ENCODE measurements at places on chromosomes 7 and 10. TPM values are rescaled to one million over a fixed set of nuclear protein-coding genes. Genes with fewer than 3 reads are reported as not detected.

DNA sequence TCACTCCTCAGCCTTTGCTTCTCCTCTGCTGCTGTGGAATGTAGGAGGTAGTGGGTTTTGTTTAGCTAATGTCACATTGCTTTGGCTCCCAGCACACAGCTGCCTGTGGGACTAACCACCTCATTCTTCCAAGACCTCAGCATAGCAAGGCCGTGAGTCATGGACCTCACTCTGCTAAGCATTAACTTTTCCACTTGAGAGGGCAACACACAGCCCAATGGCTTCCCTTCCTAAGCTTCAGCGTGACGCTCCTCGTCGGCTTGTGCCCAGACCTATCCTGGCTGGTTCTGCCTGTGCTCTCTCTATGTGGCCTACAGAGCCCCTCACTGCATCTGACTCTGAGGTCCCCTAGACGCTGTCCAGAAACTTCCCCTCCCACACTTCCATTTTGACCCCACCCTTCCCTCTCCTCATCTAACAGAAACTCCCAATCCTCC, 23.3 kb downstream of the MYOF start:
- H3K36me3 ChIP-seq: peaks cover 3% of the 10 kb centered on the region
- H3K4me3 ChIP-seq: no peak overlapping the region
- H3K27me3 ChIP-seq: no peaks in the 10 kb centered on the region

- peaks cover 20% of the 10 kb centered on the region for H3K4me1 ChIP-seq
- no peak for DNase-seq
- H3K4me3 ChIP-seq: no peak overlapping the region
- no peak overlapping the region for H3K27ac ChIP-seq
Observed at GRCh38 chr7:150410680-150411346, 31.7 kb downstream of the ZNF775 start.

The SLC26A5 gene
- not detected for total RNA-seq

DNA sequence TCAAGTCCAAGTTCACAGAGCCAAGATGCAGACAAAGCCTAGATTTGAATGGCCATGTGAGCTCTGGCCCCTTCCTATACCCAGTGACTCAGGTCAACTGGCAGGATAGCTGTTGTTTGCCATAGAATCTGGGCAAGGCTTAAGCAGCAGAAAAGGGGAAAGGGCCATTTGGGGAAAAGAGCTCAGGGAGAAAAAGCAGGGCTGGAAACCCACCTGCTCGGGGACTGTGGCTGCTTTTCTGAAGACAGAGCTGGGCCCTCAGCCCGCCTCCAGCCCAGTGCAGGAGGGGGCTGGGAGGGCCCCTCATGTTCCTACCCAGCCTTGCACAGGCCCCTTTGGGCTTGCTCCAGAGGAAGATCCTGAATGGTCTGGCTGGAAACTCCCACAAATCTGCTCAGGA, 32.6 kb upstream of the HABP2 start:
- DNase-seq: no peak
- H3K4me1 ChIP-seq: no peaks in the 10 kb centered on the region
- H3K27me3 ChIP-seq: no peaks in the 10 kb centered on the region
- H3K36me3 ChIP-seq: no peaks in the 10 kb centered on the region

DNA sequence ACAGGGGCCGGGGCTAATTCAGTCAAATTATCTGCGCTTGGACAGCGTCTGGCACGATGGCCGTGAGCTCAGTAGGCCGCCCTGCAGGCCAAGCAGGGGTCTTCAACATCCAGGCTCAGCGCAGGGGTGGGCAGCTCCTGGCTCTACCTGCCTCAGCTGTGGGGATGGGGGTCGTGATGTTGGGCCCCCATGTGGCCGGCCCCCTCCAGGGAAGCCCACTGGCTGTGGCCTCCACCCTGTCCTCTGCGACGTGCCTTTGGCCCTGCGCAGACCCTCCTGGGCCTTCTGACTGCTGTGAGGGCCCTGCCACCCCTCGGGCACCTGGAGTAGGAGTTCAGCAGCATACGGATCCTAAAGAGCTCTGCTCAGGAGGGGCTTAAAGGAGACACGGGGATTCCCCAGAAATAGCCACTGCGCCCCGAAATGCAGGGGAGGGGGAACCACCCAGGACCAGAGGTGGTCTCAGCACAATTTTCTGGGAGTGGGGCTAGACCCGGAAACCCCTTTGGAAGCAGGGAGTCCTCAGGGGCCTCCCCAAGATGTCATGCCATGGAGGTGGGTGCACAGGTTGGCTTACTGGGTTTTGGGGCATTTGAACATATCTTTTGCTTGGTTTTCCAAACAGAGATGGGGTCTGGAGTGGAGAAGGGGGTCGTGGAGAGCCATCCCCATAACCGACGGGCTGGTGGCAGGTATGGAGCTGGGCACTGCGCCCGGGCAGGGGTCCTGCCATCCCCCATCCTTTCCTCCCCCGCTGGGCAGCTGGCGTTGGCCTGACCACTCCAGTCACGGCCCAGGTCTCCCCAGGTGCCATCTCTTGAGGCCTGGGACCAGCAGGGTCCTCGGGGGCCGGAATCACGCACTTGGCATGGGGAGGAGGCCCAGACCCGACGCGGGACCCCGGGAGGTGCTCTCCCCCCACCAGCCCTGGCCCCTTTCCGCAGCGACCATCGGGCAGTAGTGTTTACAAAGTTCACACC, 4.0 kb upstream of the ADAP1 start:
- no peak overlapping the region for H3K27ac ChIP-seq
- no peak overlapping the region for H3K4me3 ChIP-seq
- no peak for DNase-seq
- H3K27me3 ChIP-seq: peaks cover 21% of the 10 kb centered on the region
- no peaks in the 10 kb centered on the region for H3K36me3 ChIP-seq

DNA sequence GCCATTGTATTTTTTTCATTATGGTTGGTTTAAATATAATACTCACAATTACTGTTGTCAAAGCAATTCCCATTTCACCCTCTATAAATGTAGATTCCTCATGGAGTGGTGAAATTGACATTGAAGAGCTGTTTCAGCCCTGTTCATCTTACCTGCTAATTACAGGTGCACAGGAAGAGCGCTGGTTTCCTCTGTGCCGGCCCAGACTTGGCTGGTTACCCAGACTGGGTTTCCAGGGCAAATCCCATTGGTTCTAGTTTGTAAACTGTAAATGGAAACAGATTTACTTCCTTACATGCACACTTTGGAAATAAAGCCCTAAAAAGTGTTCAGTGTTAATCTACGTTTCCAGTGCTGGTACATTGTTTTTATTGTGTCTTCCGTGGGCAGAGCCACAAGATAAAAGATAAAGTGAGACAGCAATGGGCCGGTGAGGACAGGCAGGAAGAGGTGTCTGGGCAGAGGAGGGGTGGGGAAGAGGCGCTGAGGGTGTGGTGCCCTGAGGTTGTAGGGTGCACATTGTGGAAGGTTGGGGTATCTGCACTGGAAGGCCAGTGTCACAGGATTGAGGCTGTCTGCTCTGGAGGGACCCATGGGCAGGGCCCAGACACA, 71.6 kb upstream of the ZPBP start:
- no peaks in the 10 kb centered on the region for H3K36me3 ChIP-seq
- no peaks in the 10 kb centered on the region for H3K27me3 ChIP-seq
- peak overlapping the region; percentile 81 for H3K27ac ChIP-seq

The BMPER gene
- not detected for total RNA-seq

DNA sequence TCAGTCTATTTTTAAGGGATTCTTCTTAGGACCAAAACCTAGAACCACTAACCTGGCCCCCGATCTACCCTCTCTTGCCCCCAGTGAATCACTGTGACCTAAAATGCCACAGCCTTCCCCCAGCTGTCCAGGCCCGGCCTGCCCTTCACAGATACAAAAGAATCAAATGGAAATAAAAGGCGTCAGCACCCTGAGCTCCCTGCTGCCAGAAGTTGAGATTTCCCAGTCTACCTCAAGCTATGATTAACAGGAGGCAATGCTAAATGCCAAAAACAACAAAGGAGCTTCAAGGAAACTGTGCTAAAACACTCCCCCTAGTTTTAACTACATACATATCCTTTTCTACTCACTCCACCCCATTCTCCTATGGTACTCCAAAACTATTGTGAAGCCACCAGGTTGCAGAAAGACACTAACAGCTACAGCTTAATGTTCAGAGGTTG, 67.8 kb downstream of the GSAP start:
- DNase-seq: no peak
- no peaks in the 10 kb centered on the region for H3K27me3 ChIP-seq
- H3K36me3 ChIP-seq: no peaks in the 10 kb centered on the region

The STX1A gene
- 30.7 TPM for total RNA-seq

The TAC1 gene
- not detected for total RNA-seq

DNA sequence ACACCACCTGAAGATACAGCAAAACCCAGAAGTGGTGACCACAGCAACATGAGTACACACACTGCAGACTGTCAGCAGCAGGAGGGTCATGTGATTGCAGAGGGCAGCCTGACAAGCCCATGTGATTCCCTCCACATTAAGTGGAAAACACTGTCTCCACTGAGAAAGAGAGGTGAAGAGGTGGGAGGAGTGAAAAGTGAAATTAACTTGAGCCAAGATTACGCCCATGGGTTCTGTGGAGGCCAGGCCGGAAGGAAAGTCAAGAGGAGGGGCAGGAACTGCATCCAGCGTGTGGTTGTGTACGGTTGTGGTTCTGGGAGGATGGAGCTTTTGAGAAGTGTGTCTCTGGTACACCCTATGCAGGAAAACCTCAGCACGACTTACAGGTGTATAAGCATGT, 138.5 kb downstream of the PLXNA4 start:
- peaks cover 11% of the 10 kb centered on the region for H3K27me3 ChIP-seq
- H3K36me3 ChIP-seq: peaks cover 6% of the 10 kb centered on the region
- peaks cover 79% of the 10 kb centered on the region for H3K4me1 ChIP-seq

DNA sequence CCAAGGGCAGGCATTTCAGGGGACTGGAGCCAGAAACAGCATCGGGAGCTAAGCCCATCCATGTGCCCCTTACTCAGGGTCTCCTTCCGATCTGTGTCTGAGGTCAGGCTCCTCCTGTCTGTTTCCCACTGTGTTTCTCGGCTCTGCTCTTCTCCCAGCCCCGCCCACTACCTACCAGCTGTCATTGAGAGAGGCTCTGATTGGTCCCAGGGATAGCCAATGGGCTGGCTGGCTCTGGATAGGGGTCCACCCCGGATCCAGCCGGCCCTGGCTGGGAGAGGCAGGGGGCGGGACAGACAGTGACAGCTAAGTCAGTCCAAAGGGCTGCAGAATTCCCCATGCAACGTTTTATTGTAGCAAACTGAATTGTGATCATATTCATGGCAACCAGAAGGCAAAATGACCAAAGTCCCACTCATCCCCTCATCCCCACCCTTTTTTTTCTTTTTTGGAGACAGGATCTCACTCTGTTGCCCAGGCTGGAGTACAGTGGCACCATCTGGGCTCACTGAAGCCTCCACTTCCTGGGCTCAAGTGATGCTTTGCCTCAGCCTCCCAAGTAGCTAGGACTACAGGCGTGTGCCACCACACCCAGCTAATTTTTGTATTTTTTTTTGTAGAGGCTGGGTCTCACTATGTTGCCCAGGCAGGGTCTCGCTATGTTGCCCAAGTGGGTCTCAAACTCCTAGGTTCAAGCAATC, 76.3 kb downstream of the CLIP2 start:
- H3K36me3 ChIP-seq: no peaks in the 10 kb centered on the region
- no peaks in the 10 kb centered on the region for H3K4me1 ChIP-seq

GRCh38 chr7:142785841-142786250, 15.1 kb downstream of the PRSS2 start:
- H3K4me3 ChIP-seq: peak overlapping the region; percentile 71
- peaks cover 41% of the 10 kb centered on the region for H3K36me3 ChIP-seq
- H3K27me3 ChIP-seq: no peaks in the 10 kb centered on the region
- peak overlapping the region; percentile 89 for H3K27ac ChIP-seq
- H3K4me1 ChIP-seq: peaks cover 24% of the 10 kb centered on the region

DNA sequence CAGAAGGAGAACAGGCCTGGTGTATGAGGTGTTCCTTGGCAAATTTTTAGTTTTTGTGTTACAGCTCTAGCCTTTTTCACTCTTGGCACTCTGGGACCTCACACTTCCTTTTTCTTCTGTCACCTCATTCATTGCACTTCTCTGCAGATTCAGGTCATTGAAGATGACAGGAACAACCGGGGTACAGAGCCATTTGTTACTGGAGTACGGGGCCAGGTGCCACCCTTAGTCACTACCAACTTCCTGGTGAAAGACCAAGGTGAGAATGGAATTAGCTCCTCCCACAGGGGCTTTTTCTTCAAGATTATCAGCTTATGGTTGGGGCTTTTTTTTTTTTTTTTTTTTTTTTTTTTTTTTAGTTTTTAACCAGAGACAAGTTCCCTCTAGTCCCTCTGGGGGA, 18.5 kb upstream of the CHCHD1 start:
- H3K4me1 ChIP-seq: peaks cover 66% of the 10 kb centered on the region
- peaks cover 88% of the 10 kb centered on the region for H3K36me3 ChIP-seq
- no peaks in the 10 kb centered on the region for H3K27me3 ChIP-seq
- H3K4me3 ChIP-seq: no peak overlapping the region

The ELFN1 gene
- 0.08 TPM for total RNA-seq

The EBLN1 gene
- not detected for total RNA-seq

DNA sequence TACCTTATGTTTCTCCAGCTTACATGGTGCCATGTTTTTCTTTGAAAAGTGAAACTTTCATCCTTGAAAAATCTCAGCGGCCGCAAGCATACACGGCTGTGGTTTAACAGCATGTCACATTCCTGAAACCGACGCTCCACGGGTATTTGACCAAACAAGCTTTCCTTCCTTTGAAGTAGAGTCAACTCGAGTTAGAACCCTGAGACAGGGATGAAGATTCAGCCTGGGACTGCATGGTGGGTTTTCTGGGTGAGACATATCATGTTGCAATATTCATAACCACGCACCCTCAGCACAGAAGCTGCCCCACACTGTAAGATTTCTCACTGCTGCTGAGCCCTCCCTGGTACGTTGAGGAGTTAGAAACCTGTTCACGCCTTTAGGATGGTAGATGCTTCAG, 8.1 kb downstream of the CYP26A1 start:
- peaks cover 2% of the 10 kb centered on the region for H3K4me1 ChIP-seq
- H3K27ac ChIP-seq: no peak overlapping the region
- peaks cover 36% of the 10 kb centered on the region for H3K27me3 ChIP-seq
- no peak overlapping the region for H3K4me3 ChIP-seq

The TCAF2 gene
- 50.8 TPM for total RNA-seq

- H3K4me1 ChIP-seq: peaks cover 10% of the 10 kb centered on the region
- no peaks in the 10 kb centered on the region for H3K36me3 ChIP-seq
- peak overlapping the region; percentile 73 for H3K27ac ChIP-seq
Observed at GRCh38 chr7:152462995-152463708, 27.3 kb upstream of the KMT2C start.

The MSMB gene
- total RNA-seq: not detected

GRCh38 chr7:3042861-3043489, 692 bp downstream of the CARD11 start:
- peaks cover 43% of the 10 kb centered on the region for H3K36me3 ChIP-seq
- no peaks in the 10 kb centered on the region for H3K27me3 ChIP-seq
- peaks cover 57% of the 10 kb centered on the region for H3K4me1 ChIP-seq
- peak overlapping the region; percentile 98 for H3K4me3 ChIP-seq
- H3K27ac ChIP-seq: peak overlapping the region; percentile 94
- DNase-seq: peak; percentile 82

The ZNF655 gene
- total RNA-seq: 103 TPM

GRCh38 chr10:65556006-65556405, 1369.8 kb upstream of the LRRTM3 start:
- H3K4me3 ChIP-seq: no peak overlapping the region
- DNase-seq: no peak
- no peak overlapping the region for H3K27ac ChIP-seq
- H3K36me3 ChIP-seq: no peaks in the 10 kb centered on the region

The ANXA8L1 gene
- 1.2 TPM for total RNA-seq

The FAM25C gene
- not detected for total RNA-seq

The PLXNA4 gene
- total RNA-seq: 1.2 TPM
